RKO (cell line): ENCODE measurements at places on chromosomes 2 and 18.

DNA sequence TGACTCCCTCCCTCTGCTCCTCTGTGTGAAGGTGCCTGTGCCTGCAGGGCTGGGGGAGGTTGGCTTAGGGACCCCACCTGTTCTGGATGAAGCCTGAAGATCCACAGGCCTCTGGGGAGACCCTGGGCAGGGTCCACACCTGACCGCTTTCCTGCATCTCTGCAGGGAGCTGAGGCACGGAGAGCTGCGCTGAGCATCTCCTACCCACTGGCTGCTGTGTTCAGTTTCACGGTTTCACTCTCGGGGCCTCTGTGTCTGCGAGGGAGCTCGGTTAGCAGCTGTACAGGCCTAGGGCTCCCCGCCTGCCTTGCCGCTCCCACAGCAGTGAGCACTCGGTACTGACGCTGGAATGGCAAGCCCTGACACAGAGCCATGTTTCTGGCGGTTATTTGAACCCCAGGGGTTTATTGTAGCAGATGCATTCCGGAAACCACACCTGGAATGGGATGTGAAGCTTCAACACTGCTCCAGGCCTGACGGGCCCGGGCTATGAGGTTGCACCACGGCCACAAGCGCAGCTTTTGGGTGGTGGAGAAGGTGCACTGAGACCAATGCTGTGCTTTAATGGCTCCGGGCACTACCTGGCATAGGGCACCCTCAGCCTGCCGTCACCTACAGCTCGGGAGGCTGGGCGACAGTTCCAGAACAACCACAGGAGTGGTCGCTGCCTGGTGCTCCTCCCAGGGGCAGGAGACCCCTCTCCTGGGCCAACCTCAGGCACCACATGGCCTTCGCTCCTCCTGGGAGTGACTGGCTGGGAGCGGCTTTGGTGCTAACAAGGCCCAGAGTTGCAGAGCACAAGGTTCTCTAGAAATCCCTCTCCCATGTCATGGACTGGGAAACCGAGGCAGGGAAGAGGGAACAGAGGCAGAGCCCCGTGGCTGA is 257.9 kb downstream of the NDUFA10 start:
- DNase-seq, result no peak

GRCh38 chr2:159444754-159445153 is 158.3 kb upstream of the WDSUB1 start:
- no peak for DNase-seq

DNA sequence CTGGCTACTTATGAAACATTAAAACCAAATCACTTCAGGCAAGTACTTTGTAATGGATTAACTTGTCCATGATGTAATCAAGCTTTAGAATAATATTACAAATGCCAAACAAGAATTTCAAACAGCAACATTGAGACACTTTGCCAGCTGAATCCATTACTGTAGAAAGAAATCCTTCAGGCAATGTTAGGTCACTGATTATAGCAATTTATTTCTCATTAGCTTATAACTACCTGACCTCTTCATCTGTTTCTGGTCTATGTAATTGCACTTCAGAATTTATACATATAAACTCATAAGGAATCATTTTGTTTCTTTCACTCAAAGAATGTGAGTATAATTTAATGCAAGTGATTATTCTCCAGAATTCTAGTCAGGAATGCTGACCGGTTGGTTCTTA is 692.6 kb upstream of the TMEFF2 start:
- DNase-seq, result no peak

- DNase-seq, result no peak
These were observed 1.6 kb downstream of the CDH2 start for GRCh38 chr18:28175150-28175929.

- DNase-seq, result no peak
These were observed 281.1 kb upstream of the COL3A1 start for GRCh38 chr2:188693111-188693510.

GRCh38 chr2:216688731-216689340 is 6.5 kb downstream of the IGFBP5 start:
- DNase-seq, result no peak

DNA sequence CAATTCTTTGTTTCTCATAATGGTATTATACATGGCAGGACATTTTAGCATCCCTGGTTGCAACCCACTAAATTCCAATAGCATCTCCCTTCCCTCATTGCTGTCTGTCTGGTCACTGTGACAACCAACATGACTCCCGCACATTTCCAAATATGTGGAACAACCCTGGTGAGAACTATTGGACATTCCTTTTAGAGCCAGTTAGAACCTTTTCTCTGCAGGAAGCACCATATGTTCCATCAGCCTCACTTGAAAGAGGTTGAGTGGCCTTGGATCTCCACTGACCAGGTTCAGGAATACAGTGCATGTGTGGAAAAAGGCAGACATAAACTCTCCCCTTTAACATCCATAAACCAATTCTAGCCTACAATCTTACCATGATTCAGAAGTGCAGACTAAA is 25.9 kb upstream of the GLS start:
- no peak for DNase-seq

DNA sequence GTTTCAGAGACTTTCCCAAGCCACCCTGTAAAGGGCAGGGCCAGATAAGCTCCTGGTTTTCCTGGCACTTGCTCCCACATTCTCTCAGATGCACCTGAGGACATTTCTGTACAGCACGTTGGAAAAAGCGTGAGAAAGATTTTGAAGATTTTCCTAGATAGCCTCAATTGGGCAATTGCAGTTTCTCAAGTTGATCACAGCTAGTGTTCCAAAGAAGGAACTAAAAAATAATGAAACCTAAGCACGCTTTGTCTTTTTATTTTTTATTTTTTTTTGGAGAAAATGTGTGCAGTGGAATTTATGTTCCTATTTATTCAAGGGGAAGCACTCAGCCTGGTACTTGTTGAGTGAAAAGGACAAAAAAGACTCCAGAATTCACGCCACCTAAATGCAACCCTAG is 429.1 kb downstream of the RNF144A start:
- no peak for DNase-seq

- DNase-seq, result no peak
These were observed 1630.4 kb upstream of the ACVR2A start for GRCh38 chr2:146214394-146214929.

DNA sequence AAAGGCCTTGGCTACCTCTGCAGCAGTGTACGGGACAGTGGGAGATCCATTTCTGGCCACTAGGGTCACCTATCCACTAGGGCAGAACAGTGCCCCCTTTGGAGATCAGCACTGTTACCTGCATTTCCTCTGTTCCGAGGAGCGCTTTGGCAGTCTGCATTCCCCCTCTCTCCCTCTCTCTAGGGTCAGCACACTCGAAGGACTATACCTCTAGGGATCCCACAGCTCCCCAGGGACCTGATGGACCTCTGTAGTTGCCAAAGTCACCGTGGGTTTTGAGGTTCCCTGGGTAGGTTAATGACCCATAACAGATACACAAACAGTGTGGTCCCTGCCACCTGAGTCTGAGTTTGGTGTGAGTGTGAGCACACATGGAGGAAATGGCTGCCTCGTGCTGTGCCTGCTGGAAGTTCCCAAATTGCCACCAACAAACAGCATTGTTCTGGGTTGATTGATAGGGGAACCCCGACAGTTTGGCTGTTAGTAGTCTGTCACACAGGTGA is 99.8 kb upstream of the VWC2L start:
- no peak for DNase-seq

DNA sequence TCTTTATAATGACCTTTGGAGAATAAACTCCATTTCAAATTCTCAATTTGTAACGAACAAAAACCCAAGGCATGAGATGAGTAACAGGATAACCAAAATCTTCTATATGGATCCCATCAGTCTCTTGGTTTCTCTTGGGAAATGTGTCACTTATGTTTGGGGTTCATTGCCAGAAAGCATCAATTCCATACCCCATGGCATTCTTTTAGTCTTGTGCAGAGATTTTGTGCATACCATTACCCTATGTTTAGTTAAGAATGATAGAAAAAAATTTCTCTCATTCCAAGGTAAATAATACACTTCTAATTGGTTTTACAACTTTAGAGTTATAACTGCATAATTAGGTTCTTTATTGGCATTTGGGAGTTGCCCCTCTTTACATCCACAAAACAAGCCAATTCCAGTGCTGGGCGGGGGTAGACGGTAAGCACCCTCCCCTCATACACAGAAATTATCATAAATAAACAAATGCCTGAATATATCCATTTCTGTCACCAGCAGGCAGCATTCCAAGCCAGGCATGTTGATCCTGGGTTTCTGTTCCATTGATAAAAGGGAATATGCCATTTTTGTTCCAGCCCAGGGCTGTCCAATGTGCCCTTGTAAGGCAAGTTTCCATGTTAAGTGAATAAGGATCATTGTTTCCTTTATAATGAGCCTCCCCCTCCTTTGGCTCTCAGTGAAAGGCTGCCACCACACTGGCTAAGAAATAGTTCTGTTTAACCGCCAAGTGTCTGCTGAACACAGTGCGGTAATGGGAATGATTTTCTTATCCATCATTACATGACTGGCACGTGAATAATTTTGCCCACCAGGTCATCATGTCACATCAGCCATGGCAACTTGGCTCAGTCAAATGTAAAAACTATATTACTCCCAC is 680.1 kb upstream of the ZEB2 start:
- no peak for DNase-seq

DNA sequence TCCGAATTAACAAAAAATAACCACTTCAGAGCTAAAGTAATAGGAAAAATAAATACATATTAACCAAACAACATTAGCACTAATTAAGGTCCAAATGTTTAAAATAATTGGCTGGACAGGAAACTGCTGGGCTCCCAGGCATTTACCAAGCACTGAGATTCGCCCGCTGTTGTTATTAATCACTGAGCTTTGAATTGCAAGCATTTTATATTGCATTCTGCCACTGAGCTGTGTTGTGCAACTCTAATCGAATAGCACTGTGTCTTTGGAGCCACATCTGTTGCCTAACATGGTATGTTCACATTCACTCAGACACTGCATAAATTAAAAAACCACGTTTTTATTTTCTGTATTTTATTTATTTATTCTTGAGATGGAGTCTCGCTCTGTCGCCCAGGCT is 88.9 kb downstream of the SOWAHC start:
- DNase-seq, result no peak

DNA sequence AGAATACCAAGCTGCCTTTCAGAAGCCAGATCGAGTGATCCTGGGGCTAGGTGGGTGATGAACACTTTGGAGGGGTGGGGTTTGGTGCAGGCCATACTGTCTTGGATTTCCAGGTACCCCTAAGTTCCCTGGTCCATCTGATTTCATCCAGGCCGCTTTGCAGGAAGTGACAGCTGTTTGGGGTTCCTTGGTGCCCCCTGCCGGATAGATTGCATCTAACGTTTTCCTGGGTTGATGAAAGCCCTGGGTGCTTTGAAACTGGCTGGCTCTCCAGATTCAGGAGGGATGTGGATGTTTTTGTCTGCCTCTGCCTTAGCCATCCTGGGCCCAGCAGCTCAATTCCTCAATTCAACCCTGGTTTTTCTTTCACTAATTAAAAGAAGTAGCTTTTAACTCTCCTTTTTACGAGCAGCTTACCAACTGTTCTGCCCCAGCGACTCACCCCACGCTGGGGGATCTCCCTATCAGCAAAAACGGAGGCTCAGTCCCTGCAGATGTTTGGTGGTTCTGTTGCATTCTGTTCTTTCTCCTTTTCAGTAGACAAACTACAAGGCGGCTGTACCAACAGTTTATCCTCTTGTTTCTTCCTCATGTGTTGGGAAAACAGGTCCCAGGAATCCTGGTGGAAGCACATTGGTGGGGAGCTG is 37.1 kb downstream of the ARHGEF4 start:
- DNase-seq, result peak; percentile 70

GRCh38 chr2:178193496-178193822 is 853 bp upstream of the OSBPL6 start:
- DNase-seq, result no peak

DNA sequence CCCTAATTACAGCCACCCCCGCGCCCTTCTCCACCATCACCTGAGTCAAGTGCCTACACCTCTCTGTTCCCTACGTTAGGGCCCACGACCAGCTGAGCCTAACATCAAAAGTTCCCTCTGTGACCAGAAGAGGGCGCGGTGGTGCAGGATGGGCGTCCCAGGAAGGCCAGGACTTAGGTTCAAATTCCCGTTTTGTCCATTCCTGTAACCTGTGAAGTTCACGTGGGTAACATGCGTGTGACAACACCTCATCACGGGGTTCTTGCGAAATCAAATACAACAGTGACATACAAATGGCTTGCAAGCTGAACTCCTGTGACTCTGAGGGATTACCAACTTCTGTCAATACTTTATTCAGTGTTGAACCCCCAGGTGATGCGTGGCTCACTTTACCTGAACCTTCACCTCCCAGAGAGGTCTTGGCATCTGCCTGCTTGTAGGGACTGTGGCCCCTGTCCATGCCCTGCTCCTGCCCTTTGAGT is 207.9 kb downstream of the ARL4C start:
- peak; percentile 43 for DNase-seq

DNA sequence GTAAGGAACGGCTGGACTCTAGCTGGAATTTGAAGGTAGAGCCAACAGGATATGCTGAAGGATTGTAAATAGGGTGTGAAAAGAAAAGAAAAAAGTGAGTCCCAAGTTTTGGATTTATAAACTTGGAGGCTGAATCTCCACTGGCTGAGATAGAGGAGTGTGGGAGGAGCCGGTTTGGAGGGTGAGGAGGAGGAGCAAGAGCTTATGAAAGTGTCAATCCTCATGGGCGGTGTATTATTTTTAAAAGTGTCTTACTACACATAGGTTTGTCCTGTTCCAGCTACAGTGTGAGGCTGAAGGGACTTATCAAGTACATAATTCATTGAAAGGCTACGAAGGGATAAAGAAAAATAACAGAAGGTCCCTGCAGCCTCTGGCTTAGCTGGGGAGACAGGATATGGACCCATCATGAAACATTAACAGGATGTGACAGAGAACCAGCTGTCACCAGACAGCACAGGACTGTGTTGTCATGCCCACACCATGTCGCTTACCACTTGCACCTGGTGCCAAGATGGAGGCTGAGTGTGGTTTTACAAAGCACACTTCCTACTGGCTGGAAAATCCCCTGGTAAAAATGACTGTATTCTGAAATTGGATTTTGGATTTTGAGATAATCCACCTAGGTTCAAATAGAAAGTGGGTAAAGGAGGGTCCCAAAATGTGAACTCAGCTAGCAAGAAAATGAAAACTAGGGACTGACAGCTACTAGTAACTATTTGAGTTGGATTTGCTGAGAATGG is 2.5 kb upstream of the MREG start:
- DNase-seq, result peak; percentile 45

DNA sequence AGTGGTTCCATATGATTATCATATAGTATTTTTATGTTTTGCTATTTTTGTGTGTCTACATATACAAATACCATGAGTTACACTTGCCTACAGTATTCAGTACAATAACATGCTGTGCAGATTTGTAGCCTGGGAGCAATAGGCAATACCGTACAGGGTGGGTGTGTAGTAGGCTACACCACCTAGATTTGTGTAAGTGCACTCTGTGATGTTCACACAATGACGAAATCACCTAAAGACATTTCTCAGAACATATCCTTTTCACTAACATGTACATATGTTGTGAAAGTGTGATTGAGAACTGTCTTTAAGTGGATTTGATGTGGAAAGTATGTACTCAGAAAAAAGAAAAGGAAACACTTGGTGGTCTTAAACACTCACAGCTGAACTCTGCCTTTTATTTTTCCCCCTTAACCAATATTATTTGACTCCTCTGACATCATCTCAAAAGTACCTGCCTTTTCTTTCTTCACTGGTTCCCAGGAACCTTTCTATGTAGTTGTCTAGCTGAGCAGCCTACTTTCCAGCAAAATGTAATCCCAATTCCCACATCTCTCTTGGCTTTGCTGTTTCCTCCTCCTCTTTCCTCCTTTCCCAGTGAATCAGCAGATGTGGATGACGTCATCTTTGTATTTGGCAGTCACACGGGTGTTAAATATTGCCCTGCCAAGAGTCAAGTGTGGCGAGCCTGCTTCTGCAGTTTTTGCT is 47.7 kb downstream of the OSBPL6 start:
- DNase-seq, result peak; percentile 83

GRCh38 chr2:126769118-126769517 is 113.2 kb downstream of the GYPC start:
- DNase-seq, result no peak
